Non-pigmented ciliary epithelial cell (primary cell): ENCODE measurements at places on chromosomes 4 and X.

GRCh38 chr4:99634742-99635360 lies 22.8 kb downstream of the C4orf54 start:
- DNase-seq = no peak

DNA sequence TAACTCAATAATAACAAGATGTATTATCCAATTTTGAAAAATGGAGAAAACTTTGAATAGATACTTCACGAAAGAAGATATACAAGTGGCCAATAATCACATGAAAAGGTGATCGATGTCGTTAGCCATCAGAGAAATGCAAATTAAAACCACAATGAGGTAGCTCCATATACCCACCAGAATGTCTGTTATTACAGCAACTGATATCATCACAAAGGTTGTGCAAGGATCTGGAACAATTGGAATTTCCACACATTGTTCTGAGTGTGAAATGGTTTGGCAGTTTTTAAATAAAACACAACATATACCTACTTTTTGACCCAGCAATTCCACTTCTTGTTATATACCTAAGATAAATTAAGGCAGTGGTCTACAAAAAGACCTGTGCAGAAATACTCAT lies 71.7 kb downstream of the IRS4 start:
- no peak for DNase-seq

DNA sequence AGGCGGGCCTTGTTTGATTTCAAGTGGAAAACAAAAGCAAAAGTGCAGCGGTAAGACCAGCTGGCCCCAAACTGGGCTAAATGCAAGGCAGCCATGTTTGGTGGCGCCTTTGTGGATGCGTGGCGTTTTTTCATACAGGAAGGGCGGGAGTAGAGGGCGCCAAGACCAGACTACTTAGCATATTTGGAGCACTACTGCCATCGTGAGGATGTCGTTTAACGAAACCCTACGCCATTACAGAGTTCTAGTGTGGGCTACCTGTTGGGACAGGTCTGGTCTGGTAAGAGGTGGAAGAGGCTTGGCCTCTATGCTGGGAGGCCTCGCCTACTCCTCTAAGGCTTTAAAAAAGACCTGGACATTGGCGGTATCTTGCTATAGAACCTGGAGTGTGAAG lies 230.7 kb upstream of the STK26 start:
- DNase-seq = no peak

DNA sequence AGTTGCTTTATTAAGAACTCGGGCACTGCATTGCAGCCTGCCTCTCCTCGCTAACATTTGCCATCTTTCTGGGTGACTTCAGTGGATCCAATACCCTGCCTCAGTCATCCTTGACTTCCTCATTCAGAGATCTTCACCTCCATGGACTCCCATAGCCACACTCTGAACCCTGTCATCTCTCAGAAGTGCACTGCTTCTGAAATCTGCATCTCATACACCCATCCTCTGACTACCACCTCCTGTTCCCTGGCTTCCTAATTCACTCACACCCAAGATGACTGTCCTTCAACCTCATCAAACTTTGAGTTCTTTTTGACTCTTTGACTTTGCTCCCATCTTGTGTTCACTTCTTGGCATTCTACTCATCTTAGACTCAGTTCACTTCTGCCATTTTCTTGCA lies 25.3 kb upstream of the CYBB start:
- no peak for DNase-seq

GRCh38 chrX:34559325-34559724 lies 97.8 kb downstream of the TMEM47 start:
- DNase-seq = no peak

GRCh38 chr4:165541851-165542459 lies 163.1 kb downstream of the CPE start:
- DNase-seq = no peak

GRCh38 chr4:8344377-8344776 lies 74.8 kb downstream of the HTRA3 start:
- no peak for DNase-seq

GRCh38 chr4:81625422-81626417 lies 154.0 kb upstream of the RASGEF1B start:
- DNase-seq = no peak

DNA sequence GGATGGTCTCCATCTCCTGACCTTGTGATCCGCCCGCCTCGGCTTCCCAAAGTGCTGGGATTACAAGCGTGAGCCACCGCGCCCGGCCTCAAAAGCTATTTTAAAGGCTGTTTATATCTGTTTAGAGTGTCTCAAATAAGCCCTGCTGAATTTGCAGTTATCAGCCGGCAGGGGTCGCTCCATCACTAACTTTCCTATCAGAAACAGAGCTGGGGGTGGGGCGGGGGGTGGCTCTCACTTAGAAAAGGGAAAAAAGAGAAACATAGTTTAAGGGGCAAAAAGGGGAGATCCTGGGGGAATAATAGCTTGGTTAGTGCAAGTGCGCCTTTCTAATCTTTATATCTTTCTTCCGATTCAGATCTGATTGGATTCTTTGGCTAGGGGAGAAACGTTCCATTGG lies 450.7 kb downstream of the UBE2NL start:
- no peak for DNase-seq

DNA sequence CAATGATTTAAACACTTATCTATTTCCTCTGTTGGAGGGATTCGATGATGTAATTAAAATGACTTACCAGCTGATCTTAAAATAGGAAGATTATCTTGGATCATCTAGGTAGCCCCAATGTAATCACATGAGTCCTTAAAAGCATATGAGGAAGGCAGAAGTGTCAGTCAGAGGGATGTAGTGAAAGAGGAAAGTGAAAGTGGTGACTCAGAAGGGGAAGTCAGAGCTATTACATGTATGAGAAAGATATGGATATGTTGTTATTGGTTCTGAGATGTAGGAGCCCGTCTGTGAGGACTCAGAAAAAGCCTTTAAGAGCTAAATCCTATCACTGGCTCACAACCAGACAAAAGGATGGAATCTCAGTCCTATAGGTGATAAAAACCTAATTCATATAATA lies 456.4 kb downstream of the DACH2 start:
- DNase-seq = no peak

DNA sequence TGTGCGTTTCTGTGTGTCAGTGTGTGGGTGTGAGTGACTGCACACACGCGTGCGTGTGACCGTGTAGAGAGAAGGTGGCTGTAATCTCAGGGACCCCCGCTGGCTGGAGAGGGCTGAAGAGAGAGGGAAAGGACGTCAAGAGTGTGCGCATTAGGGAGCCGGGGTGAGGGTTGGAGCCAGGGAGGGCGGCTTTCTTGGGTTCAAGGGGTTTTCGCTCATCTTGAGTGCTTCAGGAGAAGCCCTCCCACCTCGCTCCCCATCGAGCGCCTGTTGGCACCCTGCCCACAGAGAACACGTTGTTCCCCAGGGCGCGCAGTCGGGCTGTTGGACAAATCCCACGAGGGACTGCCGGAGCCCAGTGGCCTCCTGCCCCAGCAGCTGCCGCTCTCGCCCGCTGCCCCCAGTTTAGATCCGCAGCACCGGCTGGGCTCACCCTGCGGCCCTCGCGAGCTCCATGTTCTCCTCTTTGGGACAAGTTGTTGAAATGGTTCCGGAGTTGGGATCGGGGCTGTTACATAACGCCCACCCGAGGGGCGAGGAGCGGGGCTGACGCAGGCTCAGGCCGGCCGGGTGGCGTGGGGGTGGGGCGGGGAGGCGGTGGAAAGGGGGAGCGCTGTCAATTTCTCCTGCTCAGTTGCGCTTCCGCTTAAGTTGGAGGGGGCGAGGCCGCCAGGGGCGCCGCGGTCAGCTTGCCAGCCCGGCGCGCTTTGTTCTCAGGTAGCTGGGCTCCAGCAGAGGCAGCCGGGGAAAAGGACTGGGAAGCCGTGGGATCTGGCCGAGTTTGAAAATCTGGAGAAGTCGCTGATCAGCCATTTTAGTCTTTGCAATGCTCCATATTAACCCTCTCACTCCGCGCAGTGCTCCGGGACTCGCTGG lies 1.6 kb downstream of the GRIA2 start:
- DNase-seq = no peak

GRCh38 chr4:5970381-5971077 lies 47.7 kb downstream of the C4orf50 start:
- no peak for DNase-seq

GRCh38 chr4:15809466-15809865 lies 31.3 kb downstream of the CD38 start:
- DNase-seq = no peak

DNA sequence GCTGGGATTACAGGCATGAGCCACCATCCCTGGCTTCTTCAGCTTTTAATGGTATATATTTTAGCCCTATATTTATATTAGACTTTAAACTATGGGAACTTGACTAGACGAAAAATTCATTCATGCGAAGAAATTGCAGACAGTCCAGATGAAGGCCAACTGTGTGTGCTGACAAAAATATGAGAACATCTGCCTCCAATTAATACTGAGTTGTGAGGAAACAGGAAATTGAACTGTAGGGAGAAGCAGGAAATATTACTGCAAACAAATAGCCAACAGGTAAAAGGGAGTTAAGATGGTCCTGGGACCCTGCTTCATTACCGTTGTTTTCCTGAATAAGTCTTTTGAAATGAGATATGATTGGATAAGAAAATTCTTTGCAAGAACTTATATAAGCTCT lies 26.3 kb downstream of the MGARP start:
- no peak for DNase-seq

DNA sequence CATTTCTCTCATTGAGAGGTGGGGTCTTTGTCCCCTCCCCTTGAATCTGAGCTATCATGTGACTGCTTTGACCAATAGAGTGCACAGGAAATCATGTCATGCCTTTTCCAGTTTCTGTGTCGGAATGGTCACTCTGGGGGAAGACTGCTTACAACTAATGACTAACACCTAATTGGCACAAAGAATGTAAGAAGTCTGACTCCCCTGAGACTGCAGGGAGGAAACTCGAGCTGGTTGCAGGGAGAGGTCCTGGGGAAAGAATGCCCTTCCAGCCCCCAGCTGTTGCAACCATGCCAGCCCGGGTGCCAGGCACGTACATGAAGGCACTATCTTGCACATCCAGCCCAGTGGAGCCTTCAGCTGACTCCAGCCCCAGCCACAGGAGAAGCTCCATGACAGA lies 254.2 kb downstream of the DHX15 start:
- DNase-seq = no peak

GRCh38 chrX:104166735-104167436 lies 633 bp downstream of the FAM199X start:
- no peak for DNase-seq

DNA sequence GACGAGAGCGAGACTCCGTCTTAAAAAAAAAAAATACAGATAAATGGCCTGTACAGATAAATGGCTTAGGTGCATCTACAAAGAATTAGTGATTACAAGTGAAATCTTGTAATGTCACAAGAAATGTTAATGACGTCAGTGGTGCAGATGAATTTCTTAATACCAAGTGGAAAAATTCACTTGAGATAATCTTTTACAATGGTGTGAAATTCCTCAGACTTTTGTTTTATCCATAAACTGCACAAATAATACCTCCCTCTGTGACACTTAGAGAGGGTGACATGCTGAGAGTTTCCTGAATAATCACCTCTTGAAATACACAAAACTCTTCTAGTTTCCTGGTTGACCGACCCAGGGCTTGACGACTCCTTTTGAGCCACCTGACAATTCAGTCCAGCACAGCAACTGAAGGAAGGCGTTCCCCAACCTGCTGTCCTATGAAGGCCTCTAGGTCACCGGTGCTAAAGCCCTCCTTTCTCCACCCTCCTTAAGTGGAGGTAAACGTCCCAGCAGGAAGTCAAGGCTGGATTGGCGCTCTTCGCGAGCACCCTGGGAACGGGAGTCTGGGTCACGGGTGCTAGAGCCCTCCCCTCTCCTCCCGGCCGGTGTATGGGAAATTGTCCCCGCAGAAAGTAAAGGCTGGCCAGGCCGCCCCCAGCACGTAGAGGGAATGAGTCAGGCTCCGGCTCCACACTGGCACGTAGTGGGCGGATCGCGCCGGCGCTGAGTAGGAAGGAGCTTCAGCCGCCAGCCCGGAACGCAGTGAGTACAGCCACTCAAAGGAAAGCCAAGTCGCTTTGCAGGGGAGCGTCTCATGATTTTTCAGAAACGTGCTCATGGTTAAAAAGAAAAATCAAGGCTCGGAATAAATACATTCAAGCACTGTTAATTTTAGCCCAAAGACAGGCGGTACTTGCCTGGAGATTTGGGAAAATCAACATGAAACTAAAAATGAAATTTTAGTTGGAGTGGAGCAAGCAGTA lies at the start of gene TMEM144:
Gene TMEM144, plus strand, starts transcription at position 662 of the 983 bp plus-strand sequence. CDS start 2,182 bp downstream, outside the sequence.
- peak; percentile 64 for DNase-seq

DNA sequence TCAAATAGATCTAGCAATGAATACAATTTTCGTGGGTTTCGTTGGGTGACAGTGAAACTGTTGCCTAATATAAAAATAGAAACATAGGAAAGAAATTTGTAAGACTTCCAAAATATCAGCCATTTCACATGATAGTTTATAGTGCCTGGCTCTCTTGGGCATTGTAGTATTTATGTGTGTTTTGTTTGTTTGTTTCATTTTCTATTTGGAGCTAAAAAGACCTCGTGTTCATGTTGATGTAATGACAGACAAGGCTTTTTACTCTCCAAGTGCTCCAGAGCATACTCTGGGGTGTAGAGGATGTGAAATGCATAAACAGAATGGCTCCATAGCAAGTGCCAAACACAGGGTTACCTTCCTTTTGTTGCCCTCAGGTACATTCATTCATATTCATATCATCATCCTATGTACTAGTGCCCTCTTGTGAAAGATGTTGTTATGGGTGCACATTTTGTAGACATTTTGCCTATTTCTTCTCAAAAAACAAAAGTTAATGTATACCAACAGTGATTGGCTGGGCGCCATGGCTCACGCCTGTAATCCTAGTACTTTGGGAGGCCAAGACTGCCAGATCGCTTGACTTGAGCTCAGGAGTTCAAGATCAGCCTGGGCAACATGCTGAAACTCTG lies 100.7 kb upstream of the AMOT start:
- DNase-seq = no peak

DNA sequence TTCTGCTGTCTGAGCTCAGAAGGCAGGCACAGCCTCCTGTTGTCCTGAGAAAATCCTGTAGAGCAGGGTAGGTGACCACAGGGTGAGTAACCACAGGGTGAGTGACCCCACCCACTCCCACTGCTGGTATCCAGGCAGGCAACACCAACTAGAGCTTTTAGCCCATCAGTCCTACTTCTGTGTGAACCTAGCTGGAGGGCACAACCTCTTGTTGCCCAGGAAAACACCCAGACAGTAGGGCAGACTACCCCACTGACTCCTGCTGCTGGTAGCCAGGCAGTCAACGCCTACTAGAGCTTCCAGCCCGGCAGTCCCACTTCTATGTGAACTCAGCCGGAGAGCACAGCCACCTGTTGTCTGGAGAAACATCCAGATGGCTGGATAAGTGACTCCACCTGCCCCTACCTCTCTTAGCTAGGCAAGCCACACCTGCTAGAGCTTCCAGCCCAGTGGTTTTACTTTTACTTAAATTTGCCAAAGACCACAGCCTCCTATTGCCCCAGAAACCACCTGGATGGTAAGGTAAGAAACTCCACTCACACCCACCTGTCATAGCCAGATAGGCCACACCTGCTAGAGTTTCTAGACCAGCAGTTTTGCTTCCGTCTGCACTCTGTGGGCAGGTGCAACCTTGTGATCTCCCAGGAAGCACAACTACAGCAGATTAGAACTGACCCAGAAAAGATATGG lies 371.6 kb downstream of the INPP4B start:
- DNase-seq = no peak

GRCh38 chr4:57424232-57424897 lies 314.2 kb upstream of the IGFBP7 start:
- peak; percentile 67 for DNase-seq
